Lower leg skin (tissue), 4 donors: ENCODE measurements at places on chromosomes 3 and 15.
A peak's percentile ranks its signal among the peaks of the same experiment; 100 is the strongest.

DNA sequence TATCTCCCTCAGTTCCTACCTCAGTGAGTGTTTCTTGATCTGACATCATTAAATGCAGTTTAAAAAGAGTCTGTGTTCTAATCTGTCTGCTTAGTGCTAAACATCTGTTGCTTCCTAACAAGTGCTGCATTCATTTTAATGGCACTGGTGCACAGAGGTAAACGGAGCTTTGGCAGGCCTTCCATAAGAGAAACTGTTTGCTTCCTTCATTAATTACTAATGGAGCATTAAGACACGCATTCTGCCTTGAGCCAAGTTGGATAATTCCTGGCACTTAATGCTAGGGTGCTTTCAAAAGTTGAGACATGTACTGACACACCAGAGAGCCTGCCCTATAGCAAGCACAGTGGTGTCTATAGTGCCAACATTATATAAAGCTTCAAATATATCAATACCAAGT is 34.7 kb downstream of the SCG5 start:
- no peak for DNase-seq

GRCh38 chr3:169203631-169204550 is 459.6 kb downstream of the MECOM start:
- no peak for DNase-seq

- no peak for DNase-seq
Measured at GRCh38 chr15:62447742-62448141, 282.7 kb upstream of the C2CD4B start.

DNA sequence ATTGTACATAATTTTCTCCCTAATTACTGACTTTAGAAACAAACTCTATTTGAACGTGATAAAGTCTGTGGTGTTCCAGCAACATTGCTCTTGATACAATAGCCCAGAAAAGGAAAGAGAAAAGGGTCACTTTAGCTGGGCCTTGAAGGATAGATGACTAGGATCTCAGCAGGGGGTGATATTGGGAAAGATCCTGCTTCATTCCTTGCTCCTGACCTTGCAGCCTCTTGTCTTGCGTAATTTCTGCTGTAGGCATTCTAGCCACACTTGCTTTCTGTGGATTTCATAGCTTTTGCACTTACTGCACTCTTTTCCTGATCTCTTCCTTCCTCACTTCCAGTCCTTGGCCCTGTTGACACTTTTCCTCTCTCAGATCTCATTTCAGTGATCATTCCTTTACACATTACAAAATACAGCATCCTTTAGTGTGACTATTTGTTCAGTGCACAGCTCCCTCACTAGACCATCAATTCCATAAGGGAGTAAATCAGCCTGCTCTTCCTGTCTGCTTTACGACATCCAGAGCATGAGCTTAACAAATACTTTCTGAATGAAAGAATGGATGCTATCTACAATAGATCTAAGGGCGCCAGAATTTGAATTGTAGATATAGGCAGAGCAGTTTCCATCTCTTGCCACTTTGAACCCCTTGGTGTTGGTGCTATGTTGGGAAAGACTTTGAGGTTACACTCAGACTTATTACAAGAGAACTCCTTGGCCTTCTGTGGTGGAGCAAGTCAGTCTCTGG is 559.6 kb upstream of the MDFIC2 start:
- no peak for DNase-seq

GRCh38 chr3:134366928-134367811 is 7.1 kb downstream of the AMOTL2 start:
- DNase-seq: peak; percentile 82

- no peak for DNase-seq
Measured at GRCh38 chr15:25242166-25242879, 196.5 kb downstream of the UBE3A start.
